Neural progenitor cell (in vitro differentiated cells): ENCODE measurements at places on chromosomes 4 and X. TPM values are rescaled to one million over a fixed set of nuclear protein-coding genes. Genes with fewer than 3 reads are reported as not detected.

DNA sequence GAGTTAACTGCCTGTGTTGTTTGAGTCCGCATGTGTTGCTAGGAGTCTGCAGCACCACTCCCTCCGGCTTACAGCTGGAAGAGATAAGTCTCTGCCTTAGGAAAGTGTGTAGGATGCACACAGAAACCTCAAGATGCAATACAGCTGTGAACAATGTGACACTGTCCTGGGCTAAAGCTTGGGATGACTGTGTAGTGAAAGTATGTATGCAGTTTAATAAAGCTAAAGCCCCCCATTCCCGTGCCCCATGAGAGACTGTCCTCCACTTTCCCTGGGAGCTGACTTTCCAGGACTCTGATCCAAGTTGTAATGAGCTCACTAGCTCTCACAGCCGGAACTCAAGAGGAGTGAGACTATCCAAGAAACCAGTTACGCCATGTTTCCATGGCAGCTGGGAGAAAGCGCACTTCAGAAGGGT, 156.6 kb upstream of the FTHL17 start:
- no peak overlapping the region for H3K4me3 ChIP-seq
- H3K27me3 ChIP-seq = no peaks in the 10 kb centered on the region
- DNase-seq = no peak
- peaks cover 15% of the 10 kb centered on the region for H3K4me1 ChIP-seq
- H3K27ac ChIP-seq = no peak overlapping the region
- no peaks in the 10 kb centered on the region for H3K36me3 ChIP-seq

- H3K36me3 ChIP-seq = no peaks in the 10 kb centered on the region
- H3K27ac ChIP-seq = no peak overlapping the region
- no peaks in the 10 kb centered on the region for H3K27me3 ChIP-seq
- no peaks in the 10 kb centered on the region for H3K4me1 ChIP-seq
- no peak for DNase-seq
Observed at GRCh38 chr4:82715731-82716617, 82.6 kb downstream of the SCD5 start.

DNA sequence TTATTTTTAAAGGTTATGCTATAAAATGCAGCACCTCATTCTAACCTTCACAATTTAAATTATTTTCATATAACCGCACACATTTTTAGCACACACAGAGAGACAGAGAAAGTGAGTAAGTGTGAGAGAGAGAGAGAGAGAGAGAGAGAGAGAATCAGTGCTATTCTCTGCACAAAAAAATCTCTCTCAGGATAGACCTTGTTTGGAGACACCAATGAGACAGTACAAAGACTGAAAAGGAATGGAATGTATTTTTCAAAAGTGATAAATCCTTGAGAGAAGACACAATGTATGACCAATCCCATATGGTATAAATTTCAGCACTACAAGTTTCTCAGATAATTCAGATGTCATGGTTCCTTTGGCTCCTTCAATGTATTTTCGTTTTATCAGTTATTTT, 132.1 kb upstream of the PCDH18 start:
- no peak overlapping the region for H3K27ac ChIP-seq
- peaks cover 21% of the 10 kb centered on the region for H3K4me1 ChIP-seq
- no peak overlapping the region for H3K4me3 ChIP-seq
- no peak for DNase-seq

- H3K27ac ChIP-seq = no peak overlapping the region
- H3K4me1 ChIP-seq = no peaks in the 10 kb centered on the region
- no peak for DNase-seq
- no peak overlapping the region for H3K4me3 ChIP-seq
- no peaks in the 10 kb centered on the region for H3K36me3 ChIP-seq
Observed at GRCh38 chrX:150536455-150537116, 31.8 kb upstream of the MTM1 start.

DNA sequence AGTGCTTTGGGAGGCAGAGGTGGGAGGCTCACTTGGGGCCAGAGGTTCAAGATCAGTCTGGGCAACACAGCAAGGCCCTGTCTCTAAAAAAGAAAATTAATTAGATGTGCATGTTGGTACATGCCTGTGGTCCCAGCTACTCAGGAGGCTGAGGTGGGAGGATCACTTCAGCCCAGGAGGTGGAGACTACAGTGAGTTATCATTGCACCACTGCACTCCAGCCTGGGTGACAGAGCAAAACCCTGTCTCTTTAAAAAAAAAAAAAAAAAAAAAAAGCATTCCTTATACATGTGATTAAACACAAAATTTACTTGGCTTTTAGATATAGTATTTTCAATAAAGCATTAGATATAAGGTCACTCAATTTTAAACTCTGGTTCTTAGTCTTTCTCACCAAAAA, 34.9 kb downstream of the SMARCA1 start:
- no peaks in the 10 kb centered on the region for H3K27me3 ChIP-seq
- H3K4me3 ChIP-seq = no peak overlapping the region
- no peaks in the 10 kb centered on the region for H3K4me1 ChIP-seq
- no peak for DNase-seq

Gene EBP
- total RNA-seq = 74.6 and 95.4 TPM in 2 replicates

GRCh38 chr4:80202741-80203553, 5.6 kb downstream of the PRDM8 start:
- peaks cover 100% of the 10 kb centered on the region for H3K27me3 ChIP-seq
- no peak overlapping the region for H3K27ac ChIP-seq
- peak overlapping the region; percentile 46 for H3K4me3 ChIP-seq
- peak; percentile 77 for DNase-seq
- no peaks in the 10 kb centered on the region for H3K36me3 ChIP-seq

GRCh38 chrX:75365243-75365975, 91.5 kb downstream of the UPRT start:
- H3K36me3 ChIP-seq = no peaks in the 10 kb centered on the region
- H3K4me1 ChIP-seq = no peaks in the 10 kb centered on the region
- H3K27ac ChIP-seq = no peak overlapping the region
- no peak for DNase-seq
- H3K4me3 ChIP-seq = no peak overlapping the region

DNA sequence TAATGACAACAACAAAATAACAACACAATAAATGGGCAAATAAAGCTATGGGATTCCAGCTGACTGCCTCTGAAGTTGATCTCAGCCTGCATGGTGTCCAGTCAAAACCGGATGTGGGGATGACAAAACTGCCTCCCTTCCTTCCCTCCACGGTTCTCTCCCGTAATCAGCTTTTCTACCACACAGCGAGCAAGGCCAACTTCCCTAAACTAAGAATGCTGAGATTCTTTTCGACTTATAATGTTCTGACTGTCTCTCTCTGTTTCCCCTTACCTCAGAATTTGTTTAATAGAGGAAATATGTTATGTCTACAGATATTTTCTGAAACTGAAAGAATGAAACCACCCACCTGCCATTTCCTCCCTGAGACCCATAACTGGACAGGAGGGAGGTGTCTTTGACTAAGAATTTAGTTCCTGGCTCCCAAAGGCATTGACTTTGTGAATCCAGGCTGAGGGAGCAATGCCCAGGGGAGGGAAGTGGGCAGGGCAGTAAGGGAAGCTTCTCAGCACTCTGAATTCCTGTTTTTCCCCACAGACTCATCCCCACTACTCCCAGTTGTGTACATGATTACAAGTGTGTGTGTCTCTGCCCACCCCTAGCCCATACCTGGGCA, 1.0 kb upstream of the TLR1 start:
- no peak overlapping the region for H3K4me3 ChIP-seq
- H3K27ac ChIP-seq = no peak overlapping the region
- peaks cover 7% of the 10 kb centered on the region for H3K4me1 ChIP-seq
- no peaks in the 10 kb centered on the region for H3K36me3 ChIP-seq

DNA sequence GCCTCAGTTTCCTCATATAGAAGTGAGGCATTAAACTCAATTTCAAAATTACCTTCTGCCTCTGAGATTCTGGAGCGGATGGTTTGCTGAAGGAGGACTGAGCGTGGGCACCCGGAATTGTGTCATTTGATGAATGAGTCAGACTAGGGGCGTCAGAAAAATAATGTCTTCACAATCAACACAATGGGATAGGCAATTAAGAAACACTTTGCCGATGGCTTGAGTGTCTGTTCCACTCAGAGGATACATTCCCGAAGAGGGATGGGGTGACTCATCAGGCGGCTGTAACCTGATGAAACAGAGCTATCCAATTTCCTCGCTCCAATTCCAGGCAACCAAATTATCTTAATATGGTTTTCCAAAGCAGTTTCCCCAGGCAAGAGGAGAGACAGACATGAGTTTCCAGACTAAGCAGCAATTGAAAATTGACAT, 1.2 kb upstream of the CHRNA9 start:
- no peaks in the 10 kb centered on the region for H3K27me3 ChIP-seq
- no peak for DNase-seq
- no peaks in the 10 kb centered on the region for H3K36me3 ChIP-seq
